ENCODE measurements at places on chromosomes 7 and 10. TPM values are rescaled to one million over a fixed set of nuclear protein-coding genes. Genes with fewer than 3 reads are reported as not detected.

LIPJ gene
- total RNA-seq = not detected

OAT gene
- 145 TPM for total RNA-seq

HSPA12A gene
- 0.13 TPM for total RNA-seq

OR2A5 gene
- not detected for total RNA-seq

RADIL gene
- total RNA-seq = 0.46 TPM

ADAM12 gene
- total RNA-seq = 0.21 TPM

ANKRD22 gene
- total RNA-seq = not detected

PAX4 gene
- not detected for total RNA-seq

ABCC2 gene
- 0.99 TPM for total RNA-seq

HOXA5 gene
- 13.1 TPM for total RNA-seq

CCNY gene
- 93.8 TPM for total RNA-seq

KMT2E gene
- total RNA-seq = 103 TPM
